ENCODE measurements at places on chromosomes 4 and X.
A peak's percentile ranks its signal among the peaks of the same experiment; 100 is the strongest.

- DNase-seq = no peak
Observed at GRCh38 chr4:146949559-146949958, 3.9 kb upstream of the TTC29 start.

- DNase-seq = no peak
Observed at GRCh38 chr4:109554971-109555370, 5.1 kb upstream of the MCUB start.

DNA sequence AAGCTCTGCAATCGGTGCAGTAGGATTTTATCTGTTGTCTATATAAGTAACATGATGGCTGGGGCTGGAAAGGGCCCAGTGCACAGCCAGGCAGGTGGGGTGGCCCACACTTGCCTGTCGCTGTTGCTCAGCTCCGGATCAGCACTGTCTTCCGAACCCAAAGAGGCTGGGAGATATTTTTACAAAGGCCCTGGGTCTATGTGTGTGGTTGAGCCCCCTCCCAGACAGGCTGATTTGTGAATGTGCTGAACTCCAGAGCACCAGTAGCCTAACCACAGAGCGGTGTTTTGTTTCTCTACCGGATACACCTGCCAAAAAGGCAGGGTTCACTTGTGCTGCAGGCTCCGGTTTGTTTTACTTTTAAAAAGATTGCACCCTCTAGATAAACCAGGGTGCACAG, 33.5 kb upstream of the CHRNA9 start:
- DNase-seq = no peak

DNA sequence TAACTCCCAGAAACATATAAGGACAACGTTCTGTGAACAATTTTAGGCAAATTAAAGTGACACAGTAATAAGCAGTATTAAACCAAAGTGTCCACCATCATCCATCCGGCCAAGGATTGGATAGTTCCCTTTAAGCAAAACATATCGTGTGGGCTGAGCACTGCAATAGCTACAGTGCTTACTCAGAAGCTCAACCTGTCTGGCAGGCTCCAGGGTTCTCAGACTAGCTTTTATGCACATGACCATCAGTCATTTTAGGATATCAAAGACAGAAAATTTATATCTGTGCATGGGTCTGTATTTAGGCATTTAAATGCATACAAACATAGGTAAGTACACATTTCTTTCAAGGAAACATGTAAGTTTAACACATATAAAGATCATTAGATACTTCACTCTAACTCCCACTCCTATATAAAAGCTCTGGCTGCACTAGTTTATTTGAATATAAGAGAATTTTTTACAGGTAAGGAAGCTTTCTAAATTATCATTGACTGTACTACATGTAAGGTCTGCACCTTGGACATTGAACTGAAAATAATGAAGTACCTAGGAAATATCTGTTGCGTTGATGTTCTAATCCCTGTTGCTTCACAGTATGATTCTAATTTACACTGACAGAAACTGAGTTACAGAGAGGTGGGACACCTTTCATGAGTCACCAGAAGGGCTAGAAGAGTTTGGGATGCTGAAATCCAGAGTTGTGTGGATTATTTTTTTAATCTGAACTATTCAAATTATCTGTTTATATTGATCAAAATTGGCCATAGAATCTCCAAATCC, 67.6 kb downstream of the ELOVL6 start:
- DNase-seq = no peak

DNA sequence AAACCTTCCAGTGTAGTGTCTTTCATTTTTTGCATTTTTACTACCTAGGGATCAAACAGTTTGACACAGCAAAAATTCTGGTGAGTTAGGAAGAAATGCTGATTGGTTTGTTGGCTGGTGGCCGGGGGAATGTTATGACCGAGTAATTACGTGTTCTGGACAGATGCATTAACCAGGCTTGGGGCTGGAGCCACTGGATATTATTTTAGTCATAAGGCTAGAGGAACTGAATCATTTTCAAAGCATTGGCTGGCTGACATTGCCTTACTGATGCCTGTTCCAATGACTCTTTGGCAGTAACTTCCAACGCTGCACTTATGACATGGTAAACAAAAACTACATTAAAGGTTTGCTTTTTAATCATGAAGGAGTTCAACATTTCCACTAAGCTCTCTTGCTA, 84.6 kb downstream of the FBXO8 start:
- no peak for DNase-seq

DNA sequence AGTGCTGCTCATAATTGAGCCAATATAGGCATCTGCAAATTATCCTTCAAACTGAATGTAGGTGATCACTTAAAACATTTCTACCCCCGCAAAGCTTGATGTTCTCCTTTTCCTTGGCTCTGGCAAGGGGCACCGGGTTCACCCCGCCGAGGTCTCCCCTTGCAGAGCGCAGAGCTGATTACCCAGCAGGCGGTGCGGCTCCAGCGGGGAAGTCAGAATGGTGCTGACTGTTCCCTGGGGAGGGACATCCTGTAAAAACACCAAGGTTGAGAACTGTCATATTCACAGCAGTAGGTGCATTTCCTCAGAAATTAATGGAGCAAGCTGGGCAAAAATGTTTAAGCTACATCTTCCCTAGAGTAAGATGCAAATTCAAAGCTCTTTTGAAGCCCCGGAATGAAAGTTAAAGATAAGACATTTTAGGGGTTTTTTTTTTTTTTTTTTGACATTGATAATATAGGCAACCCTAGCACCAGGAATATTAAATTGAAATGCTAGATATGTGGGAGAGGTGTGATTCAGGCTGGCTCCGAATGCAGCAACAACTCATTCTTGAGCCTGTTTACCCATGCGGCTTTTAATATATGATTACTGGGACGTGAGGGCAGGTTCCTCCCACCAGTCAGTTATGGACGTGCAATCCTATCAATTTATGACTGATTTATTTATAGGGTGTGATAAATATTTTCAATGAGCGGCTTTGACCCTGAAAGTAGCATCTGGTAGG, 767.3 kb upstream of the TENM3 start:
- DNase-seq = no peak

DNA sequence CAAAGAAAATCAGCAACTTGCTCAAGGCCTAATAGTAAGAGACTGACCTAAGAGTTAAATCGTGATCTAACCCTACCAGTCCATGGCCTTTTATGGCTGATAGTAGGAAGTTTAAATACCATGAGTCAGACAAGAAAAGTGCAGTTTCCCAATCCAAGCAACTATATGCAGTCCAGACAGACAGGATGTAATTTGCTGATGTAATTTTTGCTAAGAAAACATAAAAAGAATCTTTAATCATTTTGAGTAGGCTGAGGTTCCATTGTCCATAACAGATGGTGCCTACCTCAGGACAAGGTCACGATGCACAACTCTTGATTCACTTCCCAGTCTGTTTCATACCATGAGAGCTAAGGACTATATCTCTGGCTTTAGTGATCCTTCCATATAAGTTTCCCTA, 317.5 kb upstream of the GRIA3 start:
- DNase-seq = no peak

GRCh38 chrX:23838953-23839352, 56.0 kb downstream of the SAT1 start:
- DNase-seq = no peak

DNA sequence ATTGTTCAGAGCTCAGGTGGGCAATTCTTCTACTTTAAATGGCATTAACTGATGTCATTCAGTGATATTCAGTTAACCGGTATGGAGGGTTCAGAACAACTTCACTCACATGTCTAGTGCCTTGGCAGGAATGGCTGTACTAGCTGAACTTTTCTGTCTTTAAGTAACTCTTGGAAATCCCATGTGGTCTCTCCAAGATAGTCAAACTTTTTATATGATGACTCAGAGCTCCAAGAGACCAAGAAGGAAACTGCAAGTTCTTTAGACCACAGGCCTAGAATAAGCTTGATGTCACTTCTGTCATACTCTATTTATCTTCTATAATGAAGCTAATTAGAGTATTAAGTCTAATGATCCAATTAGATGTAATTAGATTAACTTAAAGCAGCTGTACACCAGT, 24.9 kb downstream of the LHFPL1 start:
- no peak for DNase-seq

DNA sequence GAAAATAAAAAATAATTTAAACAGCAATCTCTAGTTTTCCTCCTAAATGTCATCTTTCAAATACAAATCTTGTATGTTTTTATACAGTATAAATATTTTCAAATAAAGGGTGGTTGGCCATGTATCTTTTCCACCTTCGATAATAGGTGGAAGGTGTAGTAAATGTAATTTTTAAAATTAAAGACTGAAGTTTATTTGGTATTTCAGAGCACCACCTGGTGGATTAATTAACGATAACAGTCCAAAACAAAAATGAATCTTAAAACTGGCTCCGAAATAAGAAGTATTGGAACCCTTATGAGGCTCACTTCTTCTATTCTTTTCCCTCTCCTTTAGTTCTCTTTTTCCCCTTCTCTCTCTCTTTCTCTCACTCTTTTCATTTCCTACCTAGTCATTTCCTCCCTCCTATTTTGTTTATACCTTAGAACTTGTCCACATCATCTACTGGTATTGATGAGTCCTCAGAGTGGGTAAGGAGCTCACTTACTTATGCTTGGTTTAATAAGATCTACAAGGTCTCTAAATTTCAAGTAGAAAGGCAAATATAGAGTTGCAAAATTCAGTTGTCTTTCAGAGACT, 82.9 kb upstream of the EXOC1L start:
- no peak for DNase-seq

GRCh38 chr4:182717788-182718583, 199.2 kb downstream of the DCTD start:
- DNase-seq = no peak

- DNase-seq = no peak
Observed at GRCh38 chrX:96909291-96909690, 25.6 kb downstream of the RPA4 start.

GRCh38 chr4:146329050-146329716, 114.8 kb downstream of the REELD1 start:
- DNase-seq = no peak

GRCh38 chrX:1584237-1585011, 7.0 kb upstream of the AKAP17A start:
- DNase-seq = no peak

DNA sequence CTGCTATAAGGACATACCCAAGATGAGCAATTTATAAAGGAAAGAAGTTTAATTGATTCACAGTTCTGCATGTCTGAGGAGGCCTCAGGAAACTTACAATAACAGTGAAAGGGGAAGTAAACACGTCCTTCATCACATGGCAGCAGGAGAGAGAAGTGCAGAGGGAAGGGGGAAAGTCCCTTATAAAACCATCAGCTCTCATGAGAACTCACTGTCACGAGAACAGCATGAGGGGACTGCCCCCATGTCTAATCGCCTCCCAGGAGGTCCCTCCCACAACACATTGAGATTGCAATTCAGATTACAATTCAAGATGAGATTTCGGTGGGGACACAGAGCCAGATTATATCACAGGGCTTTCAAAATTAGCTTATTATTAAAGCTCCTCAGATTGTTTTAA, 209.5 kb upstream of the PPP3CA start:
- no peak for DNase-seq

DNA sequence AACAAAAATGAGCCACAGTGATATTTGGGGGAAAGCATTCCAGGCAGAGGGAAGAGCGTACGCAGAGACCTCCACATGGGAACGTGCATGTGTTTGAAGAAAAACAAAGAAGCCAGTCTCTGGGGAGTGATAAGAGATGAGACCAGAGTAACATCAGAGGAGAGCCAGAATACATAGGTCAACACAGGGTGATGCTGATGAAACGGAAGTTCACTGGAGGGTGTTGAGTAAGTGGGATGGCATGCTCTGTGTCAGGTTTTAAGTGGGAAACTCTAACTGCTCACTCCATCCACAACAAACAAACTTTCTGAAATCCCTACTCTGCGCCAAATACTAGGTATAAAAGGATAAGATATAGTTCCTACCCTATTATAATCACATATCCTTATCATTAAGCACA, 110.0 kb downstream of the ARHGAP6 start:
- no peak for DNase-seq

- no peak for DNase-seq
Observed at GRCh38 chr4:112377171-112377570, 80.0 kb downstream of the ALPK1 start.

GRCh38 chr4:79913581-79913980, 159.4 kb downstream of the ANTXR2 start:
- no peak for DNase-seq

DNA sequence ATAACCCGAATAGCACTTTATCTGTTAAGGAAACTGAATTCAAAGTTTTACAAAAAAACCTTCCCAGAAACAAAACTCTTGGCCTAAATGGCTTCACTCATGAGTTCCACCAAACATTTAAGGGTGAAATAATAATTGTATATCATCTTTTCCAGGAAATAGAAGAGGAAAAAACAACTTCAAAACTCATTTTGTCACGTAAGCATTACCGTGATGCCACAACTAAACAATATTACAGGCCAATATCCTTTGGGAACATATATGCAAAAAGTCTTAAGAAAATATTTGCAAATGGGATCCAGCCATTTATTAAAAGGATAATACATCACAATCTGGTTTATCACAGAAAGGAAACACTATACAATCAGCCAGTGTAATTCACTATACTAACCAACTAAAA, 130.1 kb upstream of the MAB21L2 start:
- no peak for DNase-seq

DNA sequence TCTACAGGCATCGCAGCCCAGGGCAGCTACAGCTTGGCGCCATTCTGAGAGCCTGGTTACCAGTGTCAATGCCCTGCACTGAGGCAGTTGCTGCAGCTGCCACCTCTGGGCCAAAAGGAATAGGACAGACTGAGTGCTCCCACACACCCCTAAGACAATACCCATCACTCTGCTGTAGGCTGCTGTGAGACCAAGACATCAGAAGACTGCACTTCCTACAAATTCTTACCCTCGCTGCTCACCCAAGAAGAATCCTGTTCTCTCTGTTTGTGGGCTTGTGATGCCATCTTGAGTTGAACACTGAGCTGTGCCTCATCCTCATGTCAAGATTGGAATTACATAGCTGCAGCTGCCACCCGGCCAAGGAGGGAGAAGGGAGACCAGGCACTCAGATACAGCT, 1847.0 kb upstream of the PCDH10 start:
- no peak for DNase-seq

- DNase-seq = no peak
Observed at GRCh38 chr4:183765251-183765911, 106.3 kb downstream of the TRAPPC11 start.

DNA sequence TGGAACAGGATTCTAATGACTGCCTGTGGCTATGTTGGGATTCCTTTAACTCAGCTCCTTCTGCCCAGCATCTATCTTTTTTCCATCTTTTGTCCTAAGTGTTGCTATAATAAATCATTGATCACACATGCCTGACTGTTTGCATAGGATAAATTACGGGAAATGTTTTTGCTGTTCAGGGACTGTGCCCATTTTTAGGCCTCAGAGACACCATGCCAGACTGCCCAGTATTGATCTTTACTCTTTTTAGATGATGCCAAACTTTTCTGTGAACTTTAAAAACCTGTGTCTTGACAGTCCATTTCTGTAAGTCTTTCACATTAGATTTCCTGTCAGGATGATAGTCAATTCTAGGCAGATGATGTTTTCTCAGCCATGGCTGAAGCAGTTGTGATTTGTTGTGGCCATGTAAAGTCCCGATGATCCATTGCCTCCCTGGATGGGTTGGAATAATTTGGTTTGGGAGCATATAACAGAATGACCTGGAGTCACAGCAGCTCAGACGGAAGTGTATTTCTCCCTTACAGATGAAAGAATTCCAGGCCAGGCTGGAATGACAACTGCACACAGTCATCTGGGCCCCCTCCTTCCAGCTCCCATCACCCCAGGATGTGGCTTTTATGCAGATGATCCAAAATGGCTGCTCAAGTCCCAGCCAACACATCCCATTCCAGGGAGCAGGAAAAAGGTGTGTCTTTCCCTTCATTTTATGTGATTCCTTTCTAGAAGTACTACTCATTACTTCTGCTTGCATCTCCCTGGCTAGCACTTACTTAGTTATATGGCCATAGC, 3.4 kb downstream of the HTT-AS start:
- DNase-seq = no peak

GRCh38 chr4:67918428-67918827, 34.6 kb upstream of the TMPRSS11D start:
- peak; percentile 21 for DNase-seq
